NCI-H82 (cell line): ENCODE measurements at places on chromosomes 5 and 9.

DNA sequence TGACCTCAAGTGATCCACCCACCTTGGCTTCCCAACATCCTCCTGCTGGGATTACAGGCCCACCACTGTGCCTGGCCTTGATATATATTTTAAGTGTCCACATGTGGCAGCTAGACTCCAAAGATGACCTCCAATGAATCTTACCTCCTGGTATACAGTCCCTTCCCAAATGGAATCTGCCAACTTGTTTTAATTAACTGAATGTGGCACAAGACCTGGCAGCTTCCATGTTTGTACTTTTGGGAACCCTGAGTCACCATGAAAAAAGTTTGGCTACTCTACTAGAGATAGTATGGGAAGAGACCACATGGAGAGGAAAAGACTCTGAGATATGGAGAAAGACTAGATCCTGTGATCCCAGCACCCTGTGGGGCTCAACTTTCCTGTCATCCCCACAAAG lies 42.5 kb downstream of the CCL28 start:
- no peak for DNase-seq

- no peak for DNase-seq
Measured at GRCh38 chr5:14486486-14486885, 95.1 kb upstream of the OTULINL start.

GRCh38 chr9:129878291-129878690 lies 43.0 kb downstream of the USP20 start:
- DNase-seq, result no peak

GRCh38 chr5:81703840-81704239 lies 47.1 kb downstream of the SSBP2 start:
- DNase-seq, result no peak

GRCh38 chr9:357560-357959 lies 142.9 kb downstream of the DOCK8 start:
- DNase-seq, result peak; percentile 14

- no peak for DNase-seq
Measured at GRCh38 chr5:85140471-85140870, 755.8 kb upstream of the EDIL3 start.

GRCh38 chr9:94277885-94278536 lies 18.9 kb downstream of the ZNF169 start:
- no peak for DNase-seq

DNA sequence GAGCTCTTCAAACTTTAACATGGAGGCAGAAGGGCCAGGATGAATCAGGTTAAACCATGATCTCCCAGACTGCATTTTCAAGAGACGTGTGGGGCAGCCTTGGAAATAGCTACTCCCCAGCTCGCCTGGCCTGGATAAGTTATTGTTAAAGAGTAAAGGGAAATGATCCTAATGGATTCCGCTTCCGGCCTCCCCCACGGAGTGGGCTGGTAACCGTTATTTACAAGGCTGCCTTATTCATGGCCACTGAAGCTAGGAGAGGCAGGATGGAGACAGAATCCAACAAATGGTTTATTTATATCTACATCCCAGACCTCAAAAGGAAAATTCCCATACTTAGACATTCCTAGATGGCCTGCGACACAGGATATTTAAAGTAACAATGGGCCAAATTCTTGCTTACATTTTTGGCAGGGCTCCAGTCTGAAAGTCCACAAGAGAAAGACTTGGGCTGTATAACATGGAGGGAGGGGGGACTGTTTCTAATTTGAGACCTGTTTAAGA lies 27.9 kb downstream of the SPRY4 start:
- no peak for DNase-seq

DNA sequence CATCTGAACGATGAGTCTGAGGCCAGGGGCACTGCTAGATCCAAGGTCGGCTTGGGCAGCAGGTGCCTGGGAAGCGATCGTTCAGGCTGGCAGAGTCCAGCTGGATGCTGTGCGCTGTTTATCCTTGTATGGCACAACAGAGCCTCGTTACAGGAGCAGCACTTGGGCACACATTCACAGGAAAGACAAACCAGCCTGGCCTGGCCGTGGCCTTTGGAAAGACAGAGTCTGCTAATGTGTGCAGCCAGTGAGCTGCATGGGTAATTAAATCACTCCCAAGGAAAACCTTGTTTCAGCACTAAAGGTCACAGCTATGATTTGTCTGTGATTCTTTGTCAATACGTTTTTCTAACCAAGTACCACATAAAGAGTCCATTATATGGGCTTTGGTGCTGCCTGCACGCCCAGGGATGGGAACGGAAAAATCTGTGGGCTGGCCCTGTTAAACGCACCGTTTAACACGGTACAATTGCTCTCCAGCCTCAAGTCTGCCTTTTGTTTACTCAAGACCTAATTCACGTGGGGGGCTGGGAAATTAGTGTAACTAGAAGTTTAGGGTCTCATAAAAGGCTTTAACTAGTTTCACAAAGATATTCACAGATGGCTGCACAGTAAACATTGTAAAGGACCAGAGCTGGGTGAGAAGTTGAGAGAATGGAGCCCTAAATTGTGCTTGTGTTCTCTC lies 509.3 kb downstream of the KDM4C start:
- no peak for DNase-seq

GRCh38 chr9:114968671-114969070 lies 38.3 kb upstream of the TNFSF8 start:
- DNase-seq, result no peak

DNA sequence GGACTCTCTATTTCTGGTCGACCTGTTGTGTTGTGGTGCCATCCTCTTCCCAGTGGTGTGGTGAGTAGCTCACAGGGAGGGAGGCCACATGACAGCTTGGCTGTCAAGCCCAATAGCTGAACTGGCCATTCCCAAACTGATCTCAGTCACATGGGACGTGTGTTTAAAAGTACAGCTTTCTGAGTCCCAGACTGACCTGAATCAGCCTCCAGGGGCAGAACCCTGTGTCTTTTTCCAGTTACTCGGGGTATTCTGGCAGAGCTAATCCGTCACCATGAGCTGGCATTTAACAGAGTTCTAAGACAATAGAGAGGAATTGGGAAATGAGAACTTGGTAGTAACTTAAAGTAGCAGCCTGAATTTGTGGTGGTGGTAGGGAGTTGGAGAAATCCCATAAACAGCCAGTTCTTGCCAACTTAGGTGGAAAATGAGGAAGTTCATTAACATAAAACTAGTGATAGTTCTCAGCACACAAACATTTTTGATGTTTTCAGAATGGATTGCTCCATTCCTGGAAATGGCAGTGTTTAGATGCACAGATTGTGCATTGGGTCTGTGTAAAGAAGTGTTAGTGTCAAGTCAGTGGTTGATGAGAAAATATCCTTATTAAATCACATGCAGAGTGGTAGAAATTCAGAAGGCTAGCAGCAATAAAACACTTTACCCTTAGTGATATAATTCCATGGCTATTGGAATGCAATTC lies 50.9 kb downstream of the GPR107 start:
- no peak for DNase-seq

GRCh38 chr9:38435521-38435920 lies 11.3 kb upstream of the IGFBPL1 start:
- no peak for DNase-seq

- no peak for DNase-seq
Measured at GRCh38 chr9:38622288-38622674, 1.9 kb upstream of the ANKRD18A start.

DNA sequence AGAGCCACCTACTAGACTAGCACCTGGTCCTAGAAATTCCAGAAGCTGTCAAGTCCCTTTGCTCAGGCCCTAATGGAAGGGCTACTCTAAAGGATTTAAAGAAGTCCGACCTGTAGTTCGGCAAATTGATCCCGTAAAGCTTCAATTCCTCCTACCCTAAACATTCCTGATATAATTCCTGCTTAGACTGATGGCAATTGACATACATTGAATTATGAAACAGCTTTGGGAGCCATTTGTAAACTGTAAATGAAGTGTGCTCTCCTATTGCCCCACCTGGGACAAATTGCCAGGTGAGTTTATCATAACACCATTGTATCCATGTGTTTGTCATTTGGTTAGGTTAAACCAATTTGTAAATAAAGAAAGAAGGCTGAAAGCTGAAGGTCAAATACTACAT lies 104.4 kb downstream of the EGFLAM start:
- DNase-seq, result no peak

DNA sequence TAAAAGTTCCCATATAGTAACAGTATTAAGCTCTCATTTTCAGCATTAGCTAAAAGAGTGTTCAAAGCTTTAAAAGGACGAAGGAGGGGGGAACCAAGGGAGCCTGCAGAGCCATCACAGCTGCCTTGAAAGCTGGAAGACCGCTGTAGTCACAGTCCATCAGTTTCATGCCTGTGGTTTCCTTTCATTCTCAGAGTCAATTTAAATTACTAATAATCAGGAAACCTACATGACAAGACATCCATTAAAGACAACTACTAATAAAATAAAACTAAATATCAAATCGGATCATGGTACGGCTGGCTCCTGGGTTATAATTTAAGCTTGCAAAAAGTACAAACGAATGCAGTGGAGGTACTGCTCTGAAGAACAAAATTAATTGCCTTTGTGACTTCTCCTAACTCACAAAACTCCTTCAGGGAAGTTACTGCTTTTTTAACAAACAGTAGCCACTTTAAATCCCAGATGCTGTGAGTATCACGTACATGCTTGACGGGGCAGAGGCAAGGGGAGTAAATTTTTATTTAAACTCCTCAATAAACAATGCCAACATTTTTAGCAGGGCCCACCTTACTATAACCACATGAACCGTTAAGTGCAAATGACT lies 213.5 kb downstream of the DENND1A start:
- DNase-seq, result peak; percentile 13

- DNase-seq, result peak; percentile 76
Measured at GRCh38 chr5:113447498-113448050, 12.8 kb upstream of the TSSK1B start.

GRCh38 chr9:126366366-126367011 lies 39.9 kb downstream of the MVB12B start:
- DNase-seq, result no peak

DNA sequence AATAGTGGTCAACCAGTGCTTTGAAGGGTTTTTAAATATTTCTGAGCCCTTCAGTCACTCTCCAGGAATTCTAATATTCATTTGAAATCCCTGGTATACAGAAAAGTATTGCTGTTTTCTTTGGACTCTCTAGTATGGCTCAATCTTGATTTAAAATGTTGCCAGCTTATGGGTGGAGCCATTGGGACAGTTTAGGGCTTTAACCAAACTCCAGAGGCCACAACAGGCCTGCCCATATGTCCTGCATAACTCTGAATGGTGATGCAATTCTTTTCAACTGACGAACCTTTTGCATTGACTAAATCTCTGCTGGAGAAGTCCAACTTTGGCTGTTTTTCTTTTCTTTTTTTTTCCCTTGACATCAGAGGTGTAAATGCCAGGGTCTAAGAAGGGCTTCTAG lies 10.3 kb upstream of the ANKHD1 start:
- DNase-seq, result no peak

- DNase-seq, result no peak
Measured at GRCh38 chr9:75483636-75484035, 395.3 kb downstream of the OSTF1 start.

GRCh38 chr5:161660806-161661205 lies 24.7 kb upstream of the GABRA6 start:
- no peak for DNase-seq

GRCh38 chr9:116516456-116516855 lies 170.6 kb upstream of the TRIM32 start:
- no peak for DNase-seq

- DNase-seq, result peak; percentile 2
Measured at GRCh38 chr5:89303033-89303480, 420.1 kb upstream of the MEF2C start.

GRCh38 chr9:133665096-133665495 lies 28.9 kb downstream of the DBH start:
- DNase-seq, result no peak

GRCh38 chr5:137071931-137072330 lies 427.2 kb downstream of the SPOCK1 start:
- DNase-seq, result no peak
